T-helper 9 cell (primary cell): ENCODE measurements at places on chromosomes 6 and 20.

GRCh38 chr6:123770247-123770949, 33.3 kb upstream of the NKAIN2 start:
- no peak for DNase-seq

- no peak for DNase-seq
Observed at GRCh38 chr20:42493001-42493400, 696.7 kb downstream of the PTPRT start.

GRCh38 chr6:46175446-46175845, 4.7 kb upstream of the ENPP5 start:
- no peak for DNase-seq

- no peak for DNase-seq
Observed at GRCh38 chr6:42989923-42990322, 5.6 kb downstream of the PPP2R5D start.

DNA sequence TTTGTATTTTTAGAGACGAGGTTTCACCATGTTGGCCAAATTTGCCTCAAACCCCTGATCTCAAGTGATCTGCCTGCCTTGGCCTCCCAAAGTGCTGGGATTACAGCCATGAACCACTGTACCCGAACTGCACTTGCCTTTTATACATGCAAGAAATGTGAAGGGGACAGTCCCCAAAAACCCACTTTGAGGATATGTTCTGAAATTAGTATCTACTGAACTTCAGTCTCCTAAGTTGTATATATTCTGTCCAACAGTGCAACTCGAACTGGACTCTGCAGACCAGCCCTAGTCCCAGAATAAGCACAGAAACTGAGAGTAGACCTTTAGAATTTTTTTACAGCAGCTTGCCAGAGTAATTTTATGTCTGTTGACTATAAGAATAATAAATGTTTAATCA, 28.5 kb downstream of the BACH2 start:
- DNase-seq, result no peak

GRCh38 chr6:134123666-134124208, 71.3 kb upstream of the SLC2A12 start:
- DNase-seq, result no peak

DNA sequence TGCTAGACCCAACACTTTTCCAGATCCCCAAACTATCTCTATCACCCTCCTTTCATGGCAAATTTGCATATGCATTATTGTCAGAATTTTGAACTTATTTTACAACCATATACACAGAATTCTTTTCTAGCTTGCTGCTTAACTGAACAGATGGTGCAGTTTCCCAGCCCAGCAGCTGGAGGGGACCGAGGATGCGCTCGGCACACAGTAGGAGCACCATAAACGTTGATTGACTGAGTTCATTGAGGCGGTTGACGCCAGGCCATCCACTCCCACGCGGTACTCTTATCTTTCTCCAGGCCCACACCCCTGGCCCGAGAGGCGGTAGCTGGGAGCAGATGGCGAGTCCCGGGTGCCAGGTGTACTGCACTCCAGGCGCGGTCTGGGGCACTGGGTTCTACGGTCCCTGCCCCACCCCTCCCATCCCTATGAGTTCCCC, 6.8 kb upstream of the SOX4 start:
- DNase-seq, result no peak

- DNase-seq, result no peak
Observed at GRCh38 chr6:34600796-34601195, 44.7 kb upstream of the SPDEF start.

GRCh38 chr6:53233309-53233708, 84.7 kb upstream of the GCM1 start:
- DNase-seq, result no peak

DNA sequence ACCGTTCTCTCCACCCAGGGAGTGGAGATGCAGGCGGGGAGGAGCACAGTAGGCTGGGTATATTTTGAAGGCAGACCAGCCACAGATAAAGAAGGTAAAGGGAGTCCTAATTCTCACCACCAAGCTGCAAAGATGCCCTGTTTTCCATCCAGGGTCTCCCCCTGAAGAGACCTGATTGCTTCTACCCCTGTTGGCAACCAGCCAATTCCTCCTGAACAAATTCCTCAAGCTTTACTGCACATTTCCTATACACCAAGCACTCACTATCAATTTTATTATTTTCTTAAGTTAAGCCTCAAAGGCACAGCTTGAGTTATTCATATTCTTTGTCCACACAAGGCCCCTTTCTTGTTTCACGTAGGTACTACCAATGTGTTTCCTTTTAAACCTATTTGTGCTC, 214.4 kb downstream of the EYA2 start:
- DNase-seq, result no peak

GRCh38 chr6:31116661-31117385, 2.2 kb downstream of the PSORS1C1 start:
- DNase-seq, result no peak

- no peak for DNase-seq
Observed at GRCh38 chr6:69180361-69181067, 545.4 kb downstream of the ADGRB3 start.

DNA sequence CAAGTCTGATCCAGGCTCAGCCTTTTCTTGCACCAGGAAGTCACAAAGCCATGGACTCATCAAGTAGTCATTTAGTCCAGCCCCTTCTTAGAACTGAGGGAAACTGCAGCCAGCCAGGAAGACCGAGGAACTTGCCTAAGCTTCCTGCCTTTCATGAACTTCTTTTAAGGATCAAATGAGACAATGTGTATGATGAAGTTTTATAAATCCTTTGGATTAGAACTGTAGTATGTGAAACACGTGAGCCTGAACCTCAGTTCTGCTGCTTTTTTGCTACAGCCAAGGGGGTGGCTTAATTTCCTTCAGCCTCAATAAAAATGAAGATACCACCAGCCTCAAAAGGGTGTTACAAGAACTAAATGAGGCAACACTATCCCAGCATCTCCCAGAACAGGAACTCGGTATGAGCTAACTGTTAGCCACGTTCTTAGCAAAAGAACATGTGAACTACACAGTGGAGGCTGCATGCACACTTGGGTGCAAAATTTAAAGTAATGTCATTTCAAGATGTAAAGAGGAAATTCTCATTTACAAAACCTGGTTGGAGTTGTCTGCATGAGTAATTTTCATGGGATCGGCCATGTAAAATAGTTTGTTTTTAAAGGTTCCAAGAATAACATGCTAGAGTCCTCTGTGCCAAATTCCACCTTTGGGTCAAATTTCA, 76.0 kb upstream of the TBC1D7 start:
- no peak for DNase-seq
